Activated T-helper 1 cell treated with anti-CD3 and anti-CD28 coated beads, Interleukin-12 subunit alpha, Interleukin-12 subunit beta, Interleukin-2, Interleukin-4 antibody, amounts not matched to agents 30 ng/mL and 10 ng/mL and 1 ng/mL, durations not matched to agents 14 hours and 24 hours and 36 hours (primary cell): ENCODE measurements at places on chromosomes 2 and 18.

DNA sequence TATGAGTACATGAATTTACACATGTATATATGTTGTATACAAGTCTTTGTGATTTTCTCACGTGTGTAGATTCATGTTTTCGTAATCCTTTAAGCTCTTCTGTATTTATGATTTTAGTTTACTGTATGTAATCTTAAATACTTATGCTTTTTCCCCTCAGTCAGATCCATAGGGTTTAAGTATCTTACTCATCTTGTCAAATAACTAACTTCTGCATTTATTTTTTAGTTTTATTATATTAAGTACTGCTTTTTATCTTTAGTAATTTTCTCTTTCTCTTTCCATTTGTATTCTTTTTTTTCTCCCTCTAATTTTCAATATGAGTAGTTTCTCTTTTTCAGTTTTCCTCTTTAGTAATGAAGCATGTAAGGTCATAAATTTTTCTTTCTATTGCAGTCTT lies 179.4 kb downstream of the LCLAT1 start:
- no peak overlapping the region for H3K4me3 ChIP-seq
- no peaks in the 10 kb centered on the region for H3K27me3 ChIP-seq
- H3K36me3 ChIP-seq, result peaks cover 12% of the 10 kb centered on the region
- DNase-seq, result no peak
- H3K4me1 ChIP-seq, result peaks cover 29% of the 10 kb centered on the region
- peak overlapping the region; percentile 10 for H3K27ac ChIP-seq

- peaks cover 5% of the 10 kb centered on the region for H3K36me3 ChIP-seq
- H3K27me3 ChIP-seq, result no peaks in the 10 kb centered on the region
- no peaks in the 10 kb centered on the region for H3K4me1 ChIP-seq
- no peak overlapping the region for H3K4me3 ChIP-seq
- H3K27ac ChIP-seq, result no peak overlapping the region
These were observed 94.1 kb upstream of the LDLRAD4 start for GRCh38 chr18:13124411-13124810.

DNA sequence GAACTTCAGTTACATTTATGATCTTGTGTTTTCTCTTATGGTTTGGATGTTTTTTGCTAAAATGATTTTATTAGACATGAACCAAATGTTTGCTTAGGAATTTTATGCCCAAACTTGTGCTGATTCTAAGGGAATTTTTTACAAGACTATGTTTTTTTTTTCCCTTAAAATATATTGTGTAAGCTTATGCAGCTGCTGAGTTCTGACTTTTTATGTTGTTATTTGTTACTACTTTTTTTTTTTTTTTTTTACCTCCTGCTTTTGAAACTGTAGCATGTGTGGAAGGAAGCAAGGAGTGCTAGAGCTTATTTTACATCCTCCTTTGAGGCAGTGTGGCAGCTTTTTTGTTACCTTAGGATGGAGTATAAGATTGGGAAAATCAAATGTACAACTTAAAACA lies 6.0 kb upstream of the DNAH7 start:
- peaks cover 7% of the 10 kb centered on the region for H3K27me3 ChIP-seq
- DNase-seq, result no peak
- no peak overlapping the region for H3K4me3 ChIP-seq
- no peak overlapping the region for H3K27ac ChIP-seq
- peaks cover 6% of the 10 kb centered on the region for H3K4me1 ChIP-seq
- no peaks in the 10 kb centered on the region for H3K36me3 ChIP-seq

DNA sequence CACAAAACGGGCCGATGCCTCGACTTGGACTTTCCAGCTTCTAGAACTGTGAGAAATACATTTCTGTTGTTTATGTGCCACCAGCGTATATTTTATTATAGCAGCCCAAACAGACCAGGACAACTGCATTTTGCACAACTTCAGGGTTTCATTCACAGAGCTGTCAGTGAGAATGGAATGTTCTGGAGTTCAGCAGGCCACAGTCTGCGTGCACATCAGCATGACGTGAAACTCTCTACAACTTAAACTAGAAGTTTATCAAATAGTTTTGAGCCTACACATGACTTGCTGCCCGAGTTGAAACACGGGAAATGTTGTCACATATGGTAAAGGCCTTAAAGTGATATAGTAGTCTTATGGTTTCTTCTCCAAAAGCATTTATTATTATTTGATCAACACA lies 3.9 kb upstream of the TRIB2 start:
- H3K27ac ChIP-seq, result no peak overlapping the region
- H3K27me3 ChIP-seq, result peaks cover 3% of the 10 kb centered on the region
- H3K4me3 ChIP-seq, result no peak overlapping the region
- no peak for DNase-seq
- H3K36me3 ChIP-seq, result no peaks in the 10 kb centered on the region
- H3K4me1 ChIP-seq, result peaks cover 62% of the 10 kb centered on the region

DNA sequence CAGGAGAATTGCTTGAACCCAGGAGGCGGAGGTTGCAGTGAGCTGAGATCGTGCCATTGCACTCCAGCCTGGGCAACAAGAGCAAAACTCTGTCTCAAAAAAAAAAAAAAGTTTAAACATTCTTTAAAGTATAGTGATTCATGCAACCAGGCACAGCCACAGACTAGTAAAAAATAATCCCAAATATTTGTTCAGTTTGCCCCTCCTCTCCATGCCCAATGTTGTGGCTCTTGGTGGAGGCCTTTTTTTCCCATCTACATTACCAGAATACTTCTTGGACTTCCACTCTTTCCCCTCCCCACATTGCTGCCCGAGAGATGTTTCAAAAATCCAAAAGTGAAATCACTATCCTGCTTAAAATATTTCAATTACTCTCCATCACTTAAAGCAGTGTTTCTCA lies 5.1 kb upstream of the MALT1 start:
- H3K36me3 ChIP-seq, result peaks cover 2% of the 10 kb centered on the region
- peaks cover 2% of the 10 kb centered on the region for H3K27me3 ChIP-seq
- H3K4me3 ChIP-seq, result no peak overlapping the region
- peak overlapping the region; percentile 10 for H3K27ac ChIP-seq
